ENCODE measurements at places on chromosomes 6 and 20. TPM values are rescaled to one million over a fixed set of nuclear protein-coding genes. Genes with fewer than 3 reads are reported as not detected.

DNA sequence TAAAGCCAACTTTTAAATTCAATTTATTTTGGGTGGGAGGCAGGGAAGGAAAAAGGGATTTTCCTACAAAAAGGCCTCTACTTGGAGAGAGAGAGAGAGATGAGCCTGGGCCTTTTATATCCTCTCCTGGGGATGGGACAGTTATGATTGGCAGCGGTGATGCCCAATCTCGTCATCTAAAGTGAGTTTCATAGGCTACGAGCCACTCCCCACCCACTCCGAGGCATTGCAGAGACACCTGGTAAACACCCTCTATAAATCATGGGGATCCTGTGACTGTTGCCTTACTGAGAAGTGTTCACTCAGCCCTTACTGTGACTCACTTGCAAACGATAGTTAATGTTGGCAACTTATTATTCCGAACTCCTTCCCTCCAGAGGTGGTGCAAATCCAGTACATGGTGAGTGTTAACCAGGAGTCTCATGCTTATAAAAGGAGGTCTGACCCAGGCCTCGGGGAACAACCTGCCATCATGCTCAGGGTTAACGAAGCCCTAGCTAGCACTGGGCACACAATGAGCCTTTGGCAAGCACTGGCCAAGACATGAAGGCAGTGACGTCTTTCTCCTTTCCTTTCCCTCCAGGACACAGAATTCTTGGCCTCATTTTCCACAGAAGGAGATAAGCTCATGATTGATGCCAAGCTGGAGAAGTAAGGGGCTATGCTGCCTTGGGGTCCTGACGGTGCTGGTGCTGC lies 20.5 kb downstream of the BPIFB4 start:
- DNase-seq = no peak

GRCh38 chr6:115887891-115888290 lies 172.8 kb downstream of the FRK start:
- DNase-seq = no peak

GRCh38 chr20:23365390-23366165 lies 3.6 kb downstream of the GZF1 start:
- DNase-seq = no peak

- no peak for DNase-seq
These were observed 16.8 kb upstream of the NAA20 start for GRCh38 chr20:20000211-20000968.

Gene KIF13A
- 35.5 TPM for polyA plus RNA-seq

DNA sequence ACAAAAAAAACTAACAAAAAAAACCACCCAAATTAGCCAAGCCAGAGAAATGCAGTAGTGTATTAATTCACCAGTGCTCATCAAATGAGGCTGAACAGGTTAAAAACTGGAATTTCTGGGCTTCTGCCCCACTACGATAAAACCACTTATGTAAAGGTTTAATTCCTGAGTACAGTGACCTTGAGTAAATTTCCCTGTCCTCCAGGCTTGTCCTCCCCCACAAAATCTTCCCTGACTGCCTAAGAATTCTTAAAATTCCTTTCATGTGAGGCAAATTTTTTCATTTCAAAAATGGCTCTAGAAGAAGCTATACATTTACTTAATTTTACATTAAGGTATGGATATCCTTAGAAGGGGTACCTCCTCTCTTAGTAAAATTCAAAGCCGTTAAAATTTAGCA lies 80.1 kb upstream of the ID4 start:
- DNase-seq = no peak

DNA sequence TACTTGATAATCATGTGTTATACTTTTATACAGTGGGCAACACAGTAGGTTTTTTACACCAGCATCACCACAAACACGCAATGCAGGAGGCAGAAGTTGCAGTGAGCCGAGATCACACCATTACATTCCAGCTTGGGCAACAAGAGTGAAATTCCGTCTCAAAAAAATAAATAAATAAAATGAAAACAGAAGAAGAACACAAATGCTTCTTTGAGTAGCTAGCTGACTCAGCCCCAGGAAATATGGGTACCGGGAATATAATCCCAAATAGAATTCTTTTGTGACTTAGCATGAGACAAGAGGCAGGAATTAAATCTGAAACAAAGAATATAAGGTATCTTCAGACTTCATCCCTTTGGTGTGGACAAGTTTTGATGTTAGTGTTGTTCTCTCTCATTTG lies 164.2 kb upstream of the ATXN1 start:
- DNase-seq = no peak

DNA sequence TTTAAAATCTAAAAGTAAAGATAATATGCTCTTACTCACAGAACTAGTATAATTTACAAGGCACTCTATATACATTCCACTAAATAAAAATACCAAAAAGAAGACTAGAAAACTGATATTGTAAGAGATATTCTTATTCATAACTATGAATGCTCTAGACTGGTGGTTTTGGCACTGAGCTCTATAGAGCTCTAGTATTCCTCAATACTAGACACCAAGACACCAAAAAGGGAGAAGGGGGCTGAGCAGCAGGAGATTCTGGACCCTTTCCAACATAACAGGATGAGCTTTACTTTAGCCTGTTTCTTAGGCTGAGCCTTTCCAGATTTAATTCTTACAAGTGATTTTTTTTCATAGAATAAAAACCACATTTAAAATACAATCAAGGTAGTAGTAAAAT lies 173.6 kb downstream of the COL21A1 start:
- no peak for DNase-seq
